ENCODE measurements at places on chromosomes 11 and 22.

- no peak for DNase-seq
These were observed 21.4 kb upstream of the AMOTL1 start for GRCh38 chr11:94746721-94747120.

GRCh38 chr22:34416022-34416860 is 496.0 kb upstream of the LARGE1 start:
- DNase-seq: no peak

- DNase-seq: no peak
These were observed 112.9 kb downstream of the SLC36A4 start for GRCh38 chr11:93084727-93085505.

GRCh38 chr11:109039611-109040010 is 374.7 kb downstream of the DDX10 start:
- DNase-seq: no peak

- no peak for DNase-seq
These were observed 80.1 kb downstream of the PRMT3 start for GRCh38 chr11:20467487-20468185.

DNA sequence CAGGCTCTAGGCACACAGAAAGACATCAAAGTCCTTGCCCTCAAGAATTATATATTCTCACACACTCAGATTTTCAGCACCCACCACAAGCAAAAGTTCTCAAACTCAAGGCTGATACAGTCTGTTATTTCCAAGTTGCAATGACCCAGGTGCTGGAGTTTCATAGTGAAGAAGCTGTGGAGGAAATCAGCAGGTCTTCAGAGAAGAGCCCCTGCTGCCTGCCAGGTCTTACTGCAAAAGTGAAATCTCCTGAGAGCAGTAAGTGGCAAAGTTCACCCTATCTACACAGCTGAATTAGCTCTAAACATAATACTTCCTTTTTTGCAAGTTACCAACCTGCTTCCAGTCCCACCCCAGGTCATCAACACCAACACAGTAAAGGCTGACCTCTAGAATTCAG is 64.6 kb downstream of the RPL27A start:
- no peak for DNase-seq

GRCh38 chr11:117973503-117973860 is 12.7 kb upstream of the IL10RA start:
- no peak for DNase-seq

DNA sequence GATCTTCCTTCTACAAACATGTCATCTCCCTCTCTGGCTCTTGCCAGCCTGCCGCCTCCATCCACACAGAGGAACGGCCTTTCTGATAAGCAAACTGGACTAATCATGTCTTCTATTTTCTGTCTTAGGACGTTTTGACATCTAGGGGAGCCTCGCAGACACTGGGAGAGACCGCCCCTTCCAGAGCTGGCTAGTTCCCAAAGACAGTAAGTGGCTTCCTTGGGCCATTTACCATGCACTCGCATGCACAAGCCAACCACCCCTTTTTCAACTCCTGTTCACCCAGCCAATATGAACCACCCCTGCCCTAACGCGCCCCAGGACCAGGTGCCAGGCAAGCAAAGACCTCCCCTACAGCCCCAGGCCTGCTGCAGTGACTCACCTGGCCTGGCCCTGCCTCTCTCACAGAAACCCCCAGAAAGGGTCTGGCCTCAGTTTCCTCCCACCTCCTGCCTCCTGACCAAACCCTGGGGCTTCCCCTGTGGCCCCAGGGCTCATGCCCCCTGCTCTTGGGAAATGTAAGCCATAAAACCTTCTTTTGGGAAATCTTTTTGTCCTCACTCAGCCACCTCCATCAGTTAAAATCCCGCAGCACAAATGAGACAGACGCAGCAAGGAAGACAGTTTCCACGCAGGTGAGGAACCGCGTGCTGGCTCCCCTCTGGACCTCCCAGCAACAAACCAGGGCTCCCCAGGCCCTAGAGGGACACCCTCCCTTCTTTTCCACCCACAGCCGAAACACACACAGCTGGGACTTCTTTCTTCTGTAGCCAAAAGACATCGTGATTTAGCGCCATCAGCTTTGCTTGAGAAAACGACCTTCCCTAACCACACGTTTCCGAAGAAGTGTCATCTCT is 38.5 kb downstream of the SHANK2 start:
- no peak for DNase-seq

DNA sequence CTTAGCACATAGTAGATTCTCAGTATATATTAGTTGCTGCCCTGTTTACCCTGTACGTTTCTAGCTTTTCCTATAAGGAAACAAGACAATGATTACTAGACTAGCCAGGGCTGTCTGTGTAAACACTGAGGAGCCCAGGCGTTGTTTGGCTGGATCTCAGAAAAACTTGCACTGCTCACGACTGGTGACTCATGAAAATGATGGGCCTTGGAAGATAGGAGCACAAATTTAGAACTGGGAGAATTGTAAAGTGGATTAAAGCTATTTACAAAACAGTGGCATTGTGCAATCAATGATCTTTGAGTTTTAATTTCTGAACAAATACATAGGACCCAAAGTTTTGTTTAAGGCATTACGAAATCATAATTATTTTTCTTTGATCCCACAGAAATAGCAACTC is 276.9 kb downstream of the FAM76B start:
- DNase-seq: no peak

GRCh38 chr11:19891022-19891421 is 178.4 kb downstream of the NAV2 start:
- no peak for DNase-seq

GRCh38 chr11:68328374-68329091 is 16.1 kb downstream of the LRP5 start:
- no peak for DNase-seq

GRCh38 chr11:118180300-118180703 is 3.9 kb upstream of the SCN2B start:
- DNase-seq: no peak

- no peak for DNase-seq
These were observed 27.4 kb upstream of the PLET1 start for GRCh38 chr11:112288021-112288420.

GRCh38 chr11:363948-364761 is 5.1 kb upstream of the B4GALNT4 start:
- peak; percentile 52 for DNase-seq

DNA sequence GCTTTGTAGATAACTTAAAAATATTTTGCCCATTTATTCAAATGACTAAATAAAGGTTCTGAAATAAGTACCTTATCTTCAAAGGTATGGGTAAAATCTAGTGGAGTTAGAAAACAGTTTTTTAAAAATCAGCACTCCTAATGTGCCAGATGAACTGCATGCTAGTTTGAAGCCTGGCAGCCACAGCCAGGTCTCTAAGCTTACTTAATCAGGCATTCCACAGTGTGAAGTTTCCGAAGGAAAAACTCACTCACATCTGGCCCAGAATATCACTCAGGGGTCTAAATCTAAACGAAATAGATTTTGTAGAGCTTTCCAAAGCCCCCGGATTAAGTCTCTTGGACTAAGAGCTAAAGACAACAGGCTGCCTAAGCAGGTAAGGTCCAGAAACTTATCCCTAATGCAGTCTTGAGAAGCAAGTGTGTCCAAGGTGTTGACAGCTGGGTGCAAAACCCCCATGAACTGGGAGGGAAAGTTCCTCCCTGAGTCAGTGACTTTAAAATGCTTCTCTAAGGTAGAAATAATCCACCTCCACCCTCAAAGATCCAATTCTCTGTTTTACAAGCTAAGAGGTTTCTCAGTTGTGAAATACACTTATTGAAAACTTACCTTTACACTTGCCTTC is 157.6 kb downstream of the FCHSD2 start:
- DNase-seq: no peak

- DNase-seq: no peak
These were observed 4.5 kb downstream of the XRCC6 start for GRCh38 chr22:41625577-41625976.

- DNase-seq: no peak
These were observed 9.1 kb upstream of the C1QTNF4 start for GRCh38 chr11:47603295-47603694.

GRCh38 chr11:12499071-12499470 is 121.7 kb downstream of the PARVA start:
- no peak for DNase-seq

- no peak for DNase-seq
These were observed 37.6 kb upstream of the MTNR1B start for GRCh38 chr11:92931746-92932422.

All from activated T-cell treated with anti-CD3 and anti-CD28 coated beads for 4 hours (primary cell).